ENCODE measurements at places on chromosomes 5 and 9. TPM values are rescaled to one million over a fixed set of nuclear protein-coding genes. Genes with fewer than 3 reads are reported as not detected.

Gene WASHC1
- total RNA-seq: 6.7 TPM

Gene CCDC192
- total RNA-seq: not detected

- no peak for DNase-seq
These were observed at the start of gene LCN10 for GRCh38 chr9:136742591-136743391. Gene LCN10, minus strand, starts transcription at chr9:136742940. Its CDS starts 37 bp downstream, at chr9:136742903.

Gene FOXD4L3
- not detected for total RNA-seq

DNA sequence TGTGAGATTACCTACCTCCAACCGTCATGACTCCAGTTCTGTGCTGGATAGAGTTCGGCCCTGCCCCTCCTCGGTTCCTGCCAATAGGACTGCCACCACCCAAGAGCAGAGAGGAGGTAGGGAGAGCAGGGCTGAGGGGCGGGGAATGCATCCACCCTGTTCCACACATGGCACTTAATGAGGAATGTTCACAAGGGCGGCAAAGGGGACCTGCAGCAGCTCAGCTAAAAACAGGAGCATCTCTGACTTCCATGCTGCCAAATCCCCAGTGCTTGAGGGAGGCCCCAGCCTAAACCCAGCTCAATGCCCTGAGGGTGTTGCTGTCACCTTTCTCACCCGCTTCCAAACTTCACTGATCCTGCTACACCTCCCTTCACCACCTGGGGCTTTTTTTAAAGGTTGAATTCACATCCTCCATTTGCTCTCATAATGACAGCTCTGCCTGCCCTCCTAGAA, 7.8 kb upstream of the DELE1 start:
- no peak for DNase-seq

Gene CDHR2
- total RNA-seq: 0.21 TPM

- no peak for DNase-seq
These were observed 43.7 kb upstream of the TTC1 start for GRCh38 chr5:159965031-159965837.

Gene RETREG1
- total RNA-seq: 17.0 TPM

- no peak for DNase-seq
These were observed 227.8 kb upstream of the TRPM3 start for GRCh38 chr9:71349218-71349617.

DNA sequence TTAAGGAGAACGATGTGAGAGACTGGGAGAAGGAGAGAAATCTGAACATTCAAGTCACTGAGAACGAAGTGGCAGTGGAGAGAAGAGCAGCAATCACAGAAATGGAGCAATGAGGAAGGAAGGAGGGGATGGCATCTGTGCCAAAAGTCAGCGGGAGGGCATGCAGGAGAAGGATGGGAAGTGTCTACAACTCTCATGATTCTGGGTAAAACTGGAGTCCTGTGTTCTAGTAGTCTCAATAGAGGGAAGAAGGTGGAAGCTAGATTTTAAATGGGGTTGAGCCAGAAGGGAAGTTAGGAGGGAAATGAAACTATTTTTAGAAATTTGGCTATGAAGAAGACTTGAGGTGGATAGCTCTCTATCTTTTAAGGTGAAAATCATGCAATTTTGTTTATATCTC, 39.1 kb upstream of the SPATA31C2 start:
- DNase-seq: no peak

DNA sequence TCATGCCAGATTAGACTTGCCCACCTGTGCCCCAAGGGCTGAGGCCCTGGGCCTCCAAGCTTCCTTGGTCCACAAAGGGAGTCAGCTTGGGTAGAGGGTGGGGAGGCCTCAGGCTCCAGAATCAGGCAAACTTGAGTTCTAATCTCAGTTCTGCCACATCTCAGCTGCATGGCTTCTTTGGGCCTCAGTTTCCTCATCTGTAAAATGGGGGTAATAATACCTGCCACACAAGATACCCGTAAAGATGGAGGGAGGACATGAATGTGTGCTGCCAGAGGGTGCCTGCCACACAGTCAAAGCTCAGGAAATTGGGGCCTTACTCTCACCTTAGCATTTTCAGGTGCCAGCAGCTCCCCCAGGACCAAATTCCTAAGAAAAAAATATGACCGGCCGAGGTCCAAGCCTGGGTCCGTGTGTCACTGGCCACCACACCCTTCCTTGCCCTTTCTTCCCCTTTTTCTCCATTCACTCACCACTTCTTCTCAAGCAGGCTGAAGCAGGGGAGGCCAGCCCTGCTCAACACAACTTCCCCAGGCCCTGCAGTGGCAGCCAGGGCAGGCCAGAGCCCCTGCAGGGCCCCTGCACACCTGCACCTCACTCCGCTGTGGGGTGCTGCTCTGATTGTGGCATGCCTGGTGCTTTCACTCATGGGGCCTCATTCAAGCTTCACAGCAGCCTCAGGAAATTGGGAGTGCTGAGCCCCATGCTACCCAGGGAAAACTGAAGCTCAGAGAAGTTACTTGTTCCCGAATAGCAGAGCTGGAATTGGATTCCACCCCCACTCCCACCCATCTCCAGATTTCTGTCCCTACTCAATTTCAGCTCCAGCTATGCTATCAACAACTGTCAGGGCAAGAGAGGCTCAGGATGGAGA, 3.9 kb downstream of the RGS14 start:
- no peak for DNase-seq

Gene OBP2A
- not detected for total RNA-seq

GRCh38 chr9:17894501-17895160, 315.8 kb downstream of the SH3GL2 start:
- no peak for DNase-seq

DNA sequence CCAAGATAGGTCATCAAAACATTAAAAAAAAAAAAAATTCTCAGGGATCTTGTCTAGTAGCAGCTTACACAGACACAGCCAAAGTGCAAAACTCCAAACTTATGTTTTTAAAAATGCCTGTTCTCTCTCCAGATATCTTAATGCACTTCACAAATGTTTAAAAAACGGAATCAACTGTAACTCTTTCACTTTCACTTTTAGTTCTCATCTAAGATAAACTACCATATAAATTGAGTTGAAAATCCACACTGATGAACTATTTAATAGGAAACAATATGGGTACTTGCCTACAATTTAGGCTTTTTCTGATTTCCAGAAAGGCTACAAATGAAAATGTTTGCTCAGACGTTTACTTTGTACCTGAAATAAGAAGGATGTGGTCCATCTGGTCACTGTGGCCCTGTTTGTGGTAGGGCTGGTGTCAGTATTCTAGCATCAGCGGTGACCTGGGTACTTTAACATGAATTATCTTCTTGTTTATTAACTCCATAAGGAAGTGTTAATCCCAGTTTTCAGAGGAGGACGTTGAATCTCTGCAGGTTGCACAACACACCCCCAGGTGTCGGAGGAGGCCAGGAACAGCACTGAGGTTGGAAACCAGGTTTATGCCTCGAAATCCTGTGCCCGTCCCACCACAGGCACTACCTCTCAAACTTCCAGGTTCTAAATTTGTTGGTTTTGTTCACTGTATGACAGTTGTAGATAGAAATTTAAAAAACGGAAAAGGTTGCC, 13.3 kb upstream of the LPCAT1 start:
- DNase-seq: no peak

GRCh38 chr9:110125207-110125751, 82.7 kb downstream of the C9orf152 start:
- DNase-seq: peak; percentile 78

GRCh38 chr5:621341-621761, 9.2 kb downstream of the CEP72 start:
- no peak for DNase-seq

DNA sequence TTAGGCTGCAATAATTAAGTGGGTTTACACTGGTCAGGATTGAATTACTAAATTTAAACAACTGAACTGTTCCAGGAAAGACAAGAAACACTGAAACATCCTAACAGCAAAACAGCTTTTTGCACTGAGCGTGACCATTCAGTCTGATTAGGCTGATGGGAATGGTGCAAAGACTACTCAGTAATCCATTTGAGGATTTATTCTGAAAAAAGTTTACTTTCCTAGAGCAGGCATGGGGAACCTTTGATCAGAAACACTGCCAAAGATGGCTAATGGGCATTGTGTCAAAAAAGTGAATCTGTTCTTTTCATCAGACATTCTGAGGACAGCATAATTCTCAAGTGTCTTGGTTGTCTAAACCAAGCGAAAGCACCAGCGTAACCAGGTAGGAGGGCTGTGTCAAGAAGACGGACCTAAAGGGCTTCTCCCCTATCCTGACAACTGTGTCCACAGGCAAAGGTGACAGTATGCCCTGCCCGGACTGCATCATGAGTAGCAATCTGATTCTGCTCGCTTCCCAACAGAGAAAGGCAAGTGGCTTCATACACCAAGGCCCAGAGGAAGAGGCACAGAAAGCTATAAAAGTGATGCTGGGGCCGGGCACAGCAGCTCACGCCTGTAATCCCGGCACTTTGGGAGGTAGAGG, 33.3 kb downstream of the FBXW2 start:
- DNase-seq: no peak

- no peak for DNase-seq
These were observed 62.4 kb upstream of the IL7R start for GRCh38 chr5:35794328-35794619.

DNA sequence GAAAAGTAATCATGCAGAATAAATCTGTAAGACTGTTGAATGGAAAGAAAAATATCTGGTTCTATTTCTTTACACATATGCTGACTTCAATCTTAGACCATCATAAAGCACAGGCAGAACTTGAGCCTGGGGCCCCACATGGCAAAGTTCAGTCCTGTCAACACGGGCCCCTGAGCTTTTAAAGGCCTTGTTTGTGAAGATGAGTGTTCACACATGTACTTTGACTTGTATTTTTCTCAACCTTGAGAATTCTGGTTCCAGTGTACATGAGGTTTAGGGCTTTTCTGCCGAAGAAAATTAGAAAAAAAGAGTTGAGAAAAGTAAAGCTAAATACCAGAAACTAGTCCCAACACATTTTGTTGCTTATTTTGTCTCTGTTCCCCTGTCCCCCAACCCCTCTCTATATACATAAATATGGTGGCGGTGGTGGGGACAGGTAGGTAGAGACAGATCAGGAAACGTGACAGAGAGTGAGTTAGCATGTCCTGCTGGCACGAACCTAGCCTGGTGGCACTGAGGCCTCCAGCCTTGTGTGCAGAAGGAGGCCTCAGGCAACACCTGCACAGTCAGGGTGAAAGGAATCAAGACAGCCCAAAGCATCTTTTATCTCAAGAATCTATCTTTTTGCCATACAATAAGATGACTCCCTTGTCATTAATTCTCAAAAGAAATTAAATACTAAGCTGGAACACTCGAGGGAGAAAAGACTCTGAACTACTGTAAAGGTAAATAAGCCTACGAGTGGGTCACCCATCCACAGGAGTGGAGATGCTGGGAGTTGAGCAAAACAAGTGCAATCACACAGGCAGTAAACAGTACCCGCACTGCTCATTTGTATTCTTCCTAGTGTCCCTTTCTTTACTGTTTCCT, 22.9 kb downstream of the LIFR start:
- DNase-seq: no peak

DNA sequence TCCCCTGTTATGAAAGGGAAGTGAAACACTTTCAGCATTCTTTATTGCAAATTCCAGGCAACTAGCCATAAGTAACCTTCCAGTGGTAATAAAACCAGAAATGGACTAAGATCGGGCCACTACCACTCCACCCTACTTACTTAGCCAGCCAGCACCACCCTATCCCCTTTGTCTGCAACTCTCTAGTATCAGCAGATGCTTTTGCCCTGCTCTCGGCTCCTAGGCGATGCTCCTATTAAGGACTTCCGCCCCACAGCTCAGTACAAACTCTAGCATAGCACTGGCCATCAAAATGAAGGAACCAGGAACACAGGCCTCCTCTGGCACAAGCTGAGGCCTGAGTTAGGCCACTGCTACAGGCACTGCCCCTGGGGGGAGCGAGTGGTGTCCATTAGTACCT, 81.2 kb downstream of the GLDC start:
- no peak for DNase-seq

Gene PGM5
- total RNA-seq: 0.79 TPM

Gene LRRC19
- total RNA-seq: not detected

DNA sequence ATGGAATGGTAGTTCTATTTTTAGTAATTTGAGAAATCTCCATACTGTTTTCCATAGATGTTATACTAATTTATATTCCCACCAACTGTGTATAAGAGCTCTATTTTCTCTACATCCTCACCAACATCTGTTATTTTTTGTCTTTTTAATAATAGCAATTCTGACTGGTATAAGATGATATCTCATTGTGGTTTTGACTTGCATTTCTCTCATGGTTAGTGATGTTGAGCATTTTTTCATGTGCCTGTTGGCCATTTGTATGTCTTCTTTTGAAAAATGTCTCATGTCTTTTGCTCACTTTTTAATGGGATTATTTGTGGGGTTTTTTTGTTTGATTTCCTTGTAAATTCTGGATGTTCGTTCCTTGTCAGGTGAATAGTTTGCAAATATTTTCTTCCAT, 154.4 kb downstream of the ZSWIM6 start:
- no peak for DNase-seq

Gene MELK
- 16.0 TPM for total RNA-seq

- no peak for DNase-seq
These were observed 153.7 kb downstream of the SPOCK1 start for GRCh38 chr5:137345396-137345795.

DNA sequence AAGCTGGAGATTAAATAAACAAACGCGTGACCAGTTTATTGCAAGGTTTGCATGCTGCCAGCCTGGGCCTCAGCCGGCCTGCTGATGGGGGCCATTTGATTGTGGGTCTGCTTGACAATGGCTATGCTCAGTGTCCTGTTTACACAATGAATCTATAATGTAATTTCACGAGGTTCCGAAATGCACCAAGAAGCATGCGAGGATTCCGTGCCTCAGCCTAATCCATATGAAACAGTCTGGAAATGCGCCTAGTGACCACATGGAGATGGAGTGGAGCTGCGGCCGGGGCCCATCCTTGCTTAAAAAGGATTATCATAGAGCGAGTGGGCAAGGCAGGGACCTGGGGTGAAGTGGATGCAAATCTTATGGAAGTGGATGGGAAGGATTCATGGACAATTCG, 382.4 kb downstream of the CDK5RAP2 start:
- DNase-seq: no peak

GRCh38 chr5:106894964-106895363, 775.8 kb downstream of the EFNA5 start:
- peak; percentile 10 for DNase-seq

Gene KIAA0825
- total RNA-seq: 3.2 TPM

GRCh38 chr9:16885931-16886330, 15.5 kb upstream of the BNC2 start:
- DNase-seq: no peak

Gene PIP5K1B
- 0.71 TPM for total RNA-seq

GRCh38 chr5:35120715-35121114, 73.0 kb upstream of the AGXT2 start:
- no peak for DNase-seq

Gene RNF183
- total RNA-seq: not detected

Gene OLFML2A
- total RNA-seq: 16.4 TPM

GRCh38 chr9:2859776-2860379, 16.0 kb upstream of the PUM3 start:
- no peak for DNase-seq

Gene ARHGEF37
- 5.5 TPM for total RNA-seq

- peak; percentile 31 for DNase-seq
These were observed 32.5 kb downstream of the FAM240B start for GRCh38 chr9:38687389-38687842.

DNA sequence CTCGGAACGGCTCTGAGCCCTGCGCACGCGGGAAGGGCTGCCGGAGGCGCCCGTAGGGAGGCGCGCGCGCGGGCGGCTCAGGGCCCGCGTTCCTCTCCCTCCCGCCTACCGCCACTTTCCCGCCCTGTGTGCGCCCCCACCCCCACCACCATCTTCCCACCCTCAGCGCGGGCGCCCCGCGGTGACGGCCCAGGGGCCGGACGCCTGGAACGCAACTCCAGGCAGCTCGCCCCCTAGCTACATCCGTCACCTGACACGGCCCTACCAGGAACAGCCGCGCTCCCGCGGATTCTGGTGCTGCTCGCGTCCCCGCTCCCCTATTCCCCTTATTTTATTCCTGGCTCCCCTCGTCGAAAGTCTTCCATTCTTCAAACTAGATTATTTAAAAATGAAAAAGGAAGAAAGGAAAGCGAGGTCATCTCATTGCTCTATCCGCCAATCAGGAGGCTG, at the start of gene CDKN2B-AS1:
Gene CDKN2B-AS1 (plus strand): TSS at position 236 of the 450 bp plus-strand sequence.
- DNase-seq: no peak

Measured in kidney epithelial cell (primary cell).